Skeletal muscle cell (primary cell): ENCODE measurements at places on chromosomes 3 and 15.

- no peak for DNase-seq
Measured at GRCh38 chr3:150273396-150273795, 134.7 kb upstream of the TSC22D2 start.

GRCh38 chr3:69724722-69725435, 14.4 kb upstream of the MITF start:
- DNase-seq = no peak

DNA sequence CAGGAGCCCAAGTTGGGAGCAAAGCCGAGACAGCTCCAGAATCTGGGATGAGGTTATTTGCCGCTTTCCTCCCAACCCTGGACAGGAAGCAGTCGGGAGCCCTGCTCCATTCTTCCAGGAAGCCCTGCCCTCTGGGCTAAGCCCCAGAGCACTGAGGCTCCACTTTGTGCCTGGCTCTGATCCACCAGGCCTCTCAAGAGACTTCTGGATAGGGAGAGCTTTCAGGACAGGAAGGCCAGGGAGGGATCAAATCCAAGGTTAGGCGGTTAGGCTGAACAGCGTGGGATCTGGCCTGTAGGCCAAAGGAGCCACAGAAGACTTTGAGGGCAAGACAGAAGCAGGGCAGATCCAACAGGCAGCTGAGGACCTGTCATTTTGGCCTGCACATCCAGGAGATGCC, 835 bp downstream of the STOML1 start:
- no peak for DNase-seq

GRCh38 chr3:148955544-148956346, 35.6 kb upstream of the GYG1 start:
- peak; percentile 88 for DNase-seq

- no peak for DNase-seq
Measured at GRCh38 chr15:24948495-24948894, 6.3 kb upstream of the SNRPN start.

- DNase-seq = peak; percentile 54
Measured at GRCh38 chr15:76799760-76800159, 105.4 kb downstream of the SCAPER start.

DNA sequence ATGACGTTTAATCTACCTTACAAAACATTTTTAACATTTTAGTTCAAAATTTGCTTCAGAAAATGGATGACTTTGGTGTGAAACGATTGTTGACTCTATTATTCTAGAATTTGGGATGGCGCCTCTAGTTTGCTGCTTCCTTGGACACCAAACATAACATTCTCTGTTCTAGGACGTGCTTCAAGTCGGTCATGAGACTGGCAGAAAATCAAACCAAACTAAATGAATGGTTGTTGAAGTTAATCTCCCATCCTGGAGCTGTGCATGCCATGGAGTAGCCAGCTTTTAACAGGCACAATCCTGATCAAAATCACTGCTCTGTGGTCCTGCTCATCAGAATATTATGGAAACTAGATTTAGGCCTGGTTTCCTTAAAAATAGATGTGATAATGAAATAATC, 9.6 kb upstream of the LRRFIP2 start:
- DNase-seq = no peak

GRCh38 chr3:69566275-69566674, 173.0 kb upstream of the MITF start:
- no peak for DNase-seq

DNA sequence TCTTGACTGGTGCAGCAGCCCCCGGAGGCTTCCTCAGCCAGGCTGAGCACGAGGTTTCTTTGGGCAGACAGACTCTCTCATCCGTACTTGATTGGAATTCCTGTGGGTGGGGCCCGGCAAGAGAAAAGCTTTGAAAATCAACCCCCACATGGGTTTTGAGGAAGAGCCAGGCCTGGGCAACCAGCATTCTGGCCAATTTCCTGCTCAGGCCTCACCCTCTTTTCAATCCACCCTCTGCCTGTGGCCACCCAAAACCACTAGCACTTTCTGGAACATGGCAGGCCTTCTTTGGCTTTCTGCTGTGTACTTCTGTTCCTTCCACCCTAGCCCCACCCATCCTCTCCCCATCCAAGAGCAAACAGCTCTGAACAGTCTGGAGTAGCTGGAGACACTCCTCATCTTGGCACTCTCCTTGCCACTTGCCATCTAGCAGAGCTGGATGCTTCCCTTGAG, 5.9 kb downstream of the MYO5C start:
- no peak for DNase-seq

- no peak for DNase-seq
Measured at GRCh38 chr15:69751566-69751965, 298.9 kb downstream of the RPLP1 start.

- no peak for DNase-seq
Measured at GRCh38 chr15:22794063-22794462, 7.6 kb downstream of the NIPA1 start.

- DNase-seq = no peak
Measured at GRCh38 chr15:70042553-70043214, 55.0 kb downstream of the TLE3 start.

DNA sequence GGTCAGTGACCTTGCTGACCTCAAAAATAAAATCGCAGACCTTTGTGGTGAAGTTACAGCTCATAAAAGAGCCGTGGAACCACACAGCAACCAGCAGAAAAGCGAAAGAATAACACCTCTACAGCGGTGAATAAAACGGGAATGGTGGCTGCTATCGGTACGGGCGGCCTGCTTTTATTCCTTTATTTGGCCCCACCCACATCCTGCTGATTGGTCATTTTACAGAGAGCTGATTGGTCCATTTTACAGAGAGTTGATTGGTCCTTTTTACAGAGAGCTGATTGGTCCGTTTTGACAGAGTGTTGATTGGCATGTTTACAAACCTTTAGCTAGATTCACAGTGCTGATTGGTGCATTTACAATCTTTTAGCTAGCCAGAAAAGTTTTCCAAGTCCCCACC, 80.7 kb upstream of the ATP10A start:
- DNase-seq = no peak

- peak; percentile 14 for DNase-seq
Measured at GRCh38 chr3:171508676-171509075, 48.5 kb upstream of the TNIK start.

DNA sequence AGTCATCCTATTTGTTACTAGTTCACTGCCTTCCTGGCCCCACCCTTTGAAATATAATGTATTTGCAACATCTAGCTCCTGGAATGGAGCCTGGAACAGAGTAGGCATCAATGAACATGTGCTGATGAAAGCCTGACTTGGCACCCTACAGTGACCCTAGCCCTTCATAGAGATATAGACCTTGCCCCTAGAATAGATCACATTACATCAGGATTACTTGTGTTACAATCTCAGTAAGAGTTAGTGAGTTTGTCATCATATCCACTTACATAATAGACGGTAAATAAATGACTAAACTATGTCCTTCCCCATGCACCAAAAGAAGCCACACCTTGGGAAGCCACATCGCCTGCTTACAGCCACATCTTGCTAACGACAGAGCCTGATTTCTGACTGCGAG, 110.5 kb upstream of the WNT5A start:
- no peak for DNase-seq

GRCh38 chr15:67884514-67885174, 44.8 kb upstream of the RNU6-1 start:
- DNase-seq = peak; percentile 81

GRCh38 chr15:22796079-22796478, 9.6 kb downstream of the NIPA1 start:
- DNase-seq = no peak

- no peak for DNase-seq
Measured at GRCh38 chr3:152084441-152085158, 184.1 kb upstream of the MBNL1 start.
